ENCODE measurements at places on chromosomes 16 and 17.
A peak's percentile ranks its signal among the peaks of the same experiment; 100 is the strongest.

DNA sequence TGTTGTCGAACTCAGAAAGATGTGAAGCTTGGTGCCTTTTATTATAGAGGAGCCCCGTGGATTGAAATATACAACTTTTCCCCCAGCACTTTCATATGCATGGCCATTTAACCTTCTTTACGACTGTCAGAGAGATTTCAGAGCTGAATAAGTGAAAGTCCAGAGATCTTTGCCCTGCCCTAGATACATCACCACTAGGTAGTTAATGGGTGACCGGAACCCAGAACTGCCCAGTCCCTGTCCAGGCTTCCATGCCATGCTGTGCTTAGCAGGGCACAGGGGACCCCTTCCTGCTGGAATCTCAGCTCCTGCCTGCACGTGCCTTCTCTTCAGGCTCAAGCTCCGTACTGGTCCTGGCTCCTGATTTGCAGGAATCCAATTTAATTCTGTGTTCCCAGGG, 32.2 kb downstream of the SRL start:
- no peak for DNase-seq

DNA sequence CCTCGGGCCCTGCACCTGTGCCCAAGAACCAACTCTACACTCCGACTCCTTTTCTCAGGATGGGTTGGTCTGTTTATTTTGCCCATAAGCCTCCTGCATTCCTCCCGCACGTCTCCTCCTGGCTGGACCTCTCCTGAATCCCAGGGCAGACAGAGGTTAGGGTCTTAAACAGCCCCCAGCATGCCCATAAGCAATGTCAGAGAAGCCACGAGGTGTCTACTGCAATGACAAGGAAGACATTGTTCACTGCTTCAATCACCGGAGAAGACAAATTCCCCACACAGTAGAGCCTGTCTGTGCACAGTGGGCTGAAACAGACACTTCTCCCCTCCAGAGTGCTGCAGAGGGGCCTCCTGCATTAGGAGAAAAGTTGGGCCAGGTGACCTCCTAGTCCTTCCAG, 230.6 kb upstream of the RPL38 start:
- no peak for DNase-seq

GRCh38 chr16:8894736-8895334, 12.7 kb downstream of the LITAFD start:
- DNase-seq, result no peak

- DNase-seq, result no peak
Measured at GRCh38 chr17:63426041-63426916, 19.8 kb downstream of the CYB561 start.

DNA sequence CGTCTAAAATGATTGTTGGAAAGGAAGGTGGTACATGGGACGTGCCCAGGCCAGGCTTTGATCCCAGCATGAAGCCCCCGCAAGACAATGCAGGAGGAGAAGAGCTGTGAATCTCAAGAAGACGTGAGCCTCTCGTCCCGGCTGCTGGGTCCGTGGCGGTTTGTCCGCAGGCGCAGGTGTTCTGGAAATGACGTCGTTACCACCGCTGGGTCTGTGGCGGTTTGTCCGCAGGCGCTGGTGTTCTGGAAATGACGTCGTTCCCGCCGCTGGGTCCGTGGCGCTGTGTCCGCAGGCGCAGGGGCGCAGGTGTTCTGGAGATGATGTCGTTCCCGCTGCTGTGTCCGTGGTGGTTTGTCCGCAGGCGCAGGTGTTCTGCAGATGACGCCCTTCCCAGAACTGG, 14.1 kb downstream of the SPG7 start:
- no peak for DNase-seq

DNA sequence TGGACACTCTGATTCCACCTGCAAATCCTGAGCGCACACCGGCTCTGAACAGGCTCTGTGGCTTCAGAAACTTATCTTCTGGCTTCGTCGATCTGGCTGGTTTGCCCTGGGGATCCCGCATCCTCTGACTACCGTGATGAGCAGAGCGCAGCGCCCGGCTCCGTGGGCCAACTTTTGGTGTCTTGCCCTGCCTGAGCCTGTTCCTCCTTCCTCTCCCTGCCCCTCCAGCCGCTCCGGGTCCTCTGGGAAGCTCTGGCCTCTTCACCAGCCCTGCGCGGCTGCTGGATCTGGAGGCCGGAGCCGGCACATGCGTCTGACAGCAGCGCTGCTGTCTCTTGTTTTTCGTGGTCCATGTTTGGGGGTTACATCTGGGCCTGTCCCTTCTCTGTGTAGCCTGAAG, 65.6 kb downstream of the JPH3 start:
- no peak for DNase-seq

DNA sequence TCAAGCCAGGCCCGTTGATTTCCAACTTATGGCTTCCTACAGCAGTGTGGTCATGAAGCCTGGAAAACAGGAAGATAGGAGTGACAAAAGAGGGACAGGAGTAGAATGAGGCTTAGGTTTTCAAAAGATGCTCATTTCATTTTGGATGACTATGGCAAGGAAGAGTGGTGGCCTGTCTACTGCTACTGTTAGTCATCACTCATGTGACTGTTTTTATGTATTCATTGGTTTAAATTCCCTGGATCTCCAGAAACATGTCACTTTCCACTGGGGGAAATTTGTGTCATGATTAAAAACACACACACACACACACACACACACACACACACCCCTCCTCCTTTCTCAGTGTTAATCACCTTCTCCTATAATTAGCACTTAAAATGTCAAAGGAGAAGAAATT, 1.1 kb upstream of the CYLD start:
- no peak for DNase-seq

GRCh38 chr16:57016831-57017230, 27.5 kb downstream of the NLRC5 start:
- DNase-seq, result no peak

DNA sequence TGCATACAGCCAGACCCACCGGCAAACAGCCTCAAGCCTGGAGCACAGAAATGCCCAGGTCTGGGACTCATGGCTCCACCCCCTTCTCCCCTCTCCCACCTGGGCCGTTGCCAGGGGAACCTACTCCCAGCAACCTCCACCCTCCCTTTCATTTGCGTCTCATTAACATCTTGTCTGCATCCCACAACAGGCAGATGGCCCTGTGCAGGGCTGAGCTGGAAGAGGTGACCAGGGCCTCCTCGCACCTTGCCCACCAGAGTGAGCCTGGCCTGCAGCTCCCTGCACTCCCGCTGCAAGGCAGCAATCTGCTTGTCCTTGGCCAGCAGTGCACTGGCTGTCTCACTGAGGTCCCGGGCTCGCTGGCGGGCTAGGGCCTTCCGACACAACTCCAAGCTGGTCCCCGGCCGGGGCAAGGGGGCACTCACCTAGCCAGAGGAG, 3.3 kb downstream of the TSPOAP1 start:
- DNase-seq, result peak; percentile 22

DNA sequence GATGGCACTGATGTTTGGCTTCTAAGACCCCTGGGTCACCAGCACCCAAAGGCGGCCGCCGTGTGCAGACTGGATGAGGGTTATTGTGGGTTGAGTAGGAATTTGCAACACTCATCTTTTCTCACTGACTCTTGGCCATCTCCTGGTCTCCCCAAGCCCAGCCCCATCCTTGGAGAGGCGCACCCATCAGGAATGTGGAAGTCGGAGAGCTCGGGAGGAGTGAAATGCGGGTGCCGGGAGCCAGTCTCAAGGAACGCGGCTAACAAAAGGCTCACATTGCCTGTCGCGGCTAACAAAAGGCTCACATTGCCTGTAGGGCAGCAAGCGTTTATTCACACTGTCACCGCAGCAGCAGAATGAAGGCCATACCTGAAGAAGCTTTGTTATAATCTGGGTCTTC, 248.6 kb downstream of the FOXL1 start:
- no peak for DNase-seq

DNA sequence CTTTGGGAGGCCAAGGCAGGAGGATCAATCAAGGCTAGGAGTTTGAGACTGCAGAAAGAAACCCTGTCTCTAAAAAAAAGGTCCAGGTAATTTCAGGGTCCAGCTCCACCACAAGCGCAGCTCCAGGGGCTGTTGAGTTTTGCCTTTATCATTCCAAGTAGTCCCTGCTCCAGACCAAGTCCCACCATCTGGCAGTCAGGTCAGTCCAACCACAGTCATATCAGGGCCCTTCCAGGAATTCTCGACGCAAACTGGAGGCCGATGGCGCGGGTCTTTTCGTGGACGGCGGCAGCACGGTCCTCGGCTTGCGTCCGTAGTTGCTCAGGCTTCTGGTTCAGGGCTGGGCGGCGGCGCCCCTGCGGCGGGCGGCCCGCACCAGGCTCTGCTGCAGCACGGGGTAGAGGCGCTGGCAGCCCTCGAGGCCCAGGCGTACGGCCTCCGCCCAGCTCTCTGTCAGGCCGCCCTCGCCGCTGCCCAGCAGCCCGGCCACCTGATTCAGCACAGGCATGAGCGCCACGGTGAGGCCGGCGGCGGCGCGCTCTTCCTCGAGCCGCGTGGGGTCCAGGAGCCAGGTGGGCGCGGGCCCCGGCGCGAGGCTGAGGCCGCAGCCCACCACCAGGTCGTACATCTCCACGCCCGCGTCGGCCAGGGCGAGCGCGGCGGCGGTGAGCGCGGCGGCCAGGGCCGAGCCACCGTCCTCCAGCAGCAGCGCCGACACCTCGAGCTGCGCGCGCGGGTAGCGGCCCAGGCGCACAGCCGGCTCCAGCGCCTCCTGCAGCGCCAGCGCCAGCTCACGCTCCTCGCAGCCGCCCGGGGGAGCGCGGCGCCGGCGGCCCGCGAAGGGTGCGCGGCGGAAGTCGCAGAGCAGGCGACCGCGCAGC, 752 bp downstream of the EXOSC6 start:
- DNase-seq, result no peak

DNA sequence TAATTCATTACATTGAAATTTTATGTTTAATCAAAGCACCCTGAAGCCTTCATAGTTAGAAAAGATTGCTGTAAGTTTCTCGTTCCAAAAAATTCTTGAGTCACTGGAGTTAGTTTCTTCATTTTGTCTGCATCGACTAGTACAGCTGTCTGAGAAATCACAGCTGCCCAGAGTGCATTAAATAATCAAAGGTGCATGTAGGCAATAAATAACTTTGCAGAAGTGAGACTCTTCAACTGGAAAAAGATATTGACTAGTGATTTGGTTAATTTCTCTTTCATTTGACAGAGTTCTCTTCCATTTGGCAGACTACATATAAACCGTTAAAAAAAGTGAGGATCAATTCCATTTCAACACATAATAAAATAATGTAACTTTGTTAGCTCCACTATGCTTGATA, 234.0 kb downstream of the CNTNAP4 start:
- no peak for DNase-seq

DNA sequence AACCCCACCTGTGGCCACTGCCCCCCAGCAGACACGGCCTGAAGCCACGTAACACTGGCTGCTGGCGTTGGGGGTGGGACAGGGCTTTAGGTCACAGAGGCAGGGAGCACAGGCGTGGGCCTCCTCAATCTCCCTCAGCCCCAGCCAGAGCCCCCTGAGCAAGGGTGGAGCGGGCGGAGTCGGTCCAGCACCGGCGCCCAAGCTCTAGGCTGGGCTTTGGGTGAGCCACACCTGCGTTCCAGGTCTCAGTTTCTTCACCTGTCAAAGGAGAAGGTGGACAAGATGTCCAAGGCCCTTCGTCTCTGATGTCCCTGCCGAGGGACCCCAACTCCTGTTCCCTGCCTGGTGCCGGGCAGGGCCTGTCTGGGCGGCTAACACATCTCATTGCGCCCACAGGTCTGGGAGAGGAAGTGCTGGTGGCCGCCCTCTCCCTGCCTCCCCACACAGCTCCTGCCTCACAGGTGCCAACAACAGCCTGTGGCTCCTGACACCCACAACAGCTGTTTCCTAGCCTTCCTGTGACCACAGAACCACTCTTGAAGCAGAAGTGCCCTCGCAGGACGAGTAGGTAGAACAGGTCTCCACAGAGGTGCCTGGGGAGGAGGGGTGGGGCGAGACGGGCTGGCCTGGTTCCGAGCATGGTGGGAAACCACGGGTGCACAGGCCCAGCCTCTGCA, 12.0 kb downstream of the FAM83G start:
- DNase-seq, result no peak

DNA sequence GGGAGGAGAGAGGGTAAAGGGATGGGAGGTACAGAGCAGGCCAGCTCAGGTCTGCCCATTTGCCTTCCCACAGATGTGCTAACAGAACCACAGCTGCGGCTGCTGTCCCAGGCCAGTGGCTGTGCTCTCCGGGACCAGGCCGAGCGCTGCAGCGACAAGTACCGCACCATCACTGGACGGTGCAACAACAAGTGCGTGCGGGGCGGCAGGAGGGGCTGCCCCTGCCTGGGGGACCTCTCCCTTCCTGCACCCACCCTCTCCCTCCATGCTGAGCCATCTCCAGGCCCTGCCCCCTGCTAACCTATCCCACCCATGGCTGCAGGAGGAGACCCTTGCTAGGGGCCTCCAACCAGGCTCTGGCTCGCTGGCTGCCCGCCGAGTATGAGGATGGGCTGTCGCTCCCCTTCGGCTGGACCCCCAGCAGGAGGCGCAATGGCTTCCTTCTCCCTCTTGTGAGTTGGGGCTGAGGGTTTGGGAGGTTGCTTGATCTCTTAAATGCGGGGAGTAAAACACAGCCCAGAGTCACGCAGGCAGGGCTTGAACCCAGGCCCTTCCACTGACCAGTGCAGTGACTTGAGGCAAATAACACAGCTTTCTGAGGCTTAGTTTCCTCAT, 1.2 kb downstream of the EPX start:
- DNase-seq, result no peak

GRCh38 chr17:81409190-81409935, 14.1 kb downstream of the BAHCC1 start:
- no peak for DNase-seq

- DNase-seq, result no peak
Measured at GRCh38 chr17:60941028-60941427, 263.4 kb downstream of the BCAS3 start.

GRCh38 chr17:77654850-77655249, 303.7 kb upstream of the TNRC6C start:
- no peak for DNase-seq

DNA sequence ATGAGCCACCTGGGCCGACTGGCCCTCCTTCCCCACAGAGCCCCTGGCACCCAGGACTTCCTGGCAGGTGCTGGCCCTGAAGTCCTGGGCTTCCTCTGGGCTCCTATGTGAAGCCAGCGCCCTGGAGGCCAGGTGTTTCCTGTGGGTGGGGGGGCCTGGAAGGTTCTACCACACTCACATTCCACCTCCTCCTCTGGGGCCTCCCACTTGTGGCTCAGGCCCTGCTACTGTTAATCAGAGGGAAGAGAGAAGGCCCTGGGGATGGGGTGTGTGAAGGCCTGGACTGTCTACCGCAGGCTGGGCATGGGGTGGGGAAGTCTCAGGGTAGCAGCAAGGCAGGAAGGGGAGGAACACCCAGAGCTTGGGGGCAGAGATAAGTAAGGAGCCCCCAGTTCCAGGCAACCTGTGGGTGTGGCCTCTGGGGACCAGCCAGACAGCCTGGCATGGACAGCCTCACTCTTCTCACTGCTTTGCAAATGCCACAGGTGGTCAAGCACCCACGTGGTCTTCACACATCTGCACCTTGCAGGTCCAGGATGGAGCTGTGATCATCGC, 111.9 kb upstream of the TNRC6C start:
- DNase-seq, result no peak

GRCh38 chr17:50129728-50130558, at the start of gene SAMD14:
TSS of gene SAMD14 (minus strand) at chr17:50130160. CDS start at chr17:50124959, 5,201 bp downstream.
- no peak for DNase-seq

GRCh38 chr16:77469634-77470033, 34.8 kb upstream of the ADAMTS18 start:
- peak; percentile 95 for DNase-seq

- no peak for DNase-seq
Measured at GRCh38 chr17:39754161-39754957, 16.6 kb downstream of the GRB7 start.
